ENCODE measurements at places on chromosomes 6 and 20.

- DNase-seq: no peak
These were observed 18.0 kb upstream of the BHLHE23 start for GRCh38 chr20:63024573-63025392.

DNA sequence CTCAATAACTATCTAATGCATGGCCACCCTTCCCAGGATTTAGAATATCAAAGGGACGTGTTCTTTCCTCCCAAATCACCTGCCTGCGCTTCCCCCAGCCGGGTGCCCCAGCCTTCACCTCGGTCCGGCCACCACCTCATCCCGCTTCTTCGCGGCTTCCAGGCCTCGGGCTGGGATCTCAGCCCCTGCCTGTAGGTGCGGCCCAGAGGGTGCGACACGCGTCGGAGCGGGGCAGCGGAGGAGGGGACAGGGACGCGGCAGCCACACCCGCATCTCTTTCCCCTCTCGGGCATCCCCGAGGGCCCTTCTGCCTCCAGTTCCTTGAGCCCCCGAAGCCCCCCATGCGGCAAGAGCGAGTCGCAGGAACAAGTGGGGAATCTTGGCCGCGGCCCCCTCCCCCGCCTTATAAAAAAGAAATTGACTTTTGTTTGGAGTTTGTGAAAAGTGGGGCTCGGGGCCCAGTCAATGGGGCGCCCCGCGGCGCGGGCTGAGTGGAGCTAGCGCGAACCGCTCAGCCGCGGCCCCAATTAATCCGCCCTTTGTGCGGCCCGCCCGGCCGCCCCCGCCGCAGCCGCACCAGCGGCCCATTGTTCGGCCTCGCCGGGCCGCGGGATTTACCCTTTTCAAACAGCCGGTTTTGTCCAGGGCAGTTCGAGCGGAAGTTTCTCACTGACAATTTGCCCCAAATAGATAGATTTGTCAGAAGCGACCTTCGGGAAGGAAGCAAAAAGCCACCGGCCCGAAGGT, 8.4 kb upstream of the NR2E1 start:
- DNase-seq: no peak

GRCh38 chr6:131858765-131859415, 51.1 kb downstream of the ENPP1 start:
- no peak for DNase-seq

DNA sequence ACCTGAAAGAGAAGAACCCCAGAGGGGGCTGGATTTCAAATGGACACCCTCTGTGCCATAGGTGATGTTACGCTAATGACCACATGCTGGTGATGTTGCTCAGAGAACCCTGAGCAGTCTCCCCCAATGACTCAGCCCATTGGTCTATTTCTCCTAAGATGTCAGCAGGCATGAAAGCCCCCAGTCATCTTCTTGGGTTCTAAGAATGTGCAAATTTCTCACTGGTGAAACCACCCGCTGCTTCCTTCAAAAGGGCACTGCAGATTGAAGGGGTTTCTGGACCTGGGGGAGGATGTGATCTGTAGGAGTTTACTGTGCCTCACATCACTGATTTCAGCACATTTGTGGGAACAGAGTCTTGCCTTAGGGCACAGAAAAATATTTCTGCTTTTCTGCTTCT, 298.4 kb upstream of the MOCS1 start:
- no peak for DNase-seq

DNA sequence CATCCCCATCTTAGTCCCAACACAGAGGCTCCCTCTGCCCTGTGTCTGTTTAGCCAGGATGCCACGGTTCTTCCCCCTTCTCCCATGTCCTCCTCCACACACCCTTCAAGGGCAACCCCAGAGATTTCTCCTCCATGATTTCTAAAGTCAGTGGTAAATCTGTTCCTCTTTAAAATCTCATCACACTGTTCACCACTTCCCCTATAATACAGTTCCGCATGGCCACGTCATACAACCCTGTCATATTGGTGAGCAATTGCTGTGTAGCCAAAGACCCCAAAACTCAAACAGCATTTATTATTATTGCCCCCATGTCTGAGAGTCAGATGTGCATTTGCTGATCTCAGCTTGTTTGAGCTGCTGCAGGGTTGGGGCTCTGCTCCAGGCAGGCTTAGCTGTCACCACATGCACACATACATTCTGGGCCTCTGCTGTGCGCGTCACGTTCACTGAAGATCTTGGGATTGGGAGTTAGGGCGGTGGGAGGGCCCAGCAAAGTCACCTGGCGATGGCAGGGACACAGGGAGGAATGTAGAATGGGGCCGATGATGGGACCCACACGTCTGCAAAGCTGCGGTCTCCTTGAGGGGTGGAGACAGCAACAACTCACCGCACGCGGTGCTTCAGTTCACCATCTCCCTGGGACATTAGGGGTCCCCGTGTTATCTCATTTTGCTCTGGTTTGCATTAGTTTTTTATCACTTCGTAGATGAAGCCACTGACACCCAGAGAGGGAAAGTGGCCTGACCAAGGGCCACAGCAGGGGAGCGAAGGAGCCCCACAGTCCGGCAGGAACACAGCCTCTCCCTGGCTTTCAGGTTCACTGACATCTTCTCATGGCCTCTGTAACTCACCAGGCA, 36.9 kb upstream of the CD93 start:
- DNase-seq: no peak

- no peak for DNase-seq
These were observed 34.6 kb downstream of the C6orf52 start for GRCh38 chr6:10659699-10660348.

DNA sequence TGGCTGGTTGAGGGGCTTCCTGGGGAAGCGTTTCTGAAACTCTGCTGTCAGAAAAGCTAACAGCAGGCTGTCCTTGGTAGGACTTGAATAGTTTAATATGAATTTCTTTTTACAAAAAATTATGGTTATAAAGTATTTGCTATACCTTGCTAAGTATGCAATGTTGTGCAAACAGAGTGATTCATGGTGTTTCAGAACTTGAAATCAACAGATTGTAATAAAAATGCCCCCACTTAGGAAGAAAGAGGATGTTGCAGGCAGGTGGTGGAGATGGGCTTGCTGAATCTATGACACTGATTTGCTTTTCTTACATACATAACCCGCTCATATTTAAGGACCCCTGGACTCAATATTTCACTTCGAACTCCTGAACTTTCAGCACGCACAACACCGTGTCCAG, 211.6 kb downstream of the THBS2 start:
- no peak for DNase-seq

- no peak for DNase-seq
These were observed 22.9 kb downstream of the NT5E start for GRCh38 chr6:85472744-85473143.

- DNase-seq: no peak
These were observed 46.6 kb downstream of the ZMYND8 start for GRCh38 chr20:47309806-47310426.

DNA sequence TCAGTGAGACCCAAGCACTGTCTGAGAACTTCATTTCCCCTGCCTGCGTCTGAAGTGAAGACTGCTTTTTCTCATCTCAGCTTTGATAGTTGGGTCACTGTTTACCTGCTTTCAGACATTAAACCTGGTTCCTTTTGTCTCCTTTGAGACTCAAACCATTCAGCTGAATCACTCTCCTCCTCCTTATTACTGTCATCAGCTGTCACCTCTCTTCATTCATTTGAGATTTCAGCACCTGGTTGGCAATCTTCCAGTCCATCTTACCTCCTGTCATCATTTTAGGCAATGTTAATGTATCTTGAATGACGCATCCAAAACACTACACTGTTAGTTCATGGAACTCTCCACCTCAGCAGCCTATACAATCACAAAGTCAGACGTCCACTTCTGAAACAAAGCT, 34.3 kb upstream of the SOX4 start:
- DNase-seq: no peak

DNA sequence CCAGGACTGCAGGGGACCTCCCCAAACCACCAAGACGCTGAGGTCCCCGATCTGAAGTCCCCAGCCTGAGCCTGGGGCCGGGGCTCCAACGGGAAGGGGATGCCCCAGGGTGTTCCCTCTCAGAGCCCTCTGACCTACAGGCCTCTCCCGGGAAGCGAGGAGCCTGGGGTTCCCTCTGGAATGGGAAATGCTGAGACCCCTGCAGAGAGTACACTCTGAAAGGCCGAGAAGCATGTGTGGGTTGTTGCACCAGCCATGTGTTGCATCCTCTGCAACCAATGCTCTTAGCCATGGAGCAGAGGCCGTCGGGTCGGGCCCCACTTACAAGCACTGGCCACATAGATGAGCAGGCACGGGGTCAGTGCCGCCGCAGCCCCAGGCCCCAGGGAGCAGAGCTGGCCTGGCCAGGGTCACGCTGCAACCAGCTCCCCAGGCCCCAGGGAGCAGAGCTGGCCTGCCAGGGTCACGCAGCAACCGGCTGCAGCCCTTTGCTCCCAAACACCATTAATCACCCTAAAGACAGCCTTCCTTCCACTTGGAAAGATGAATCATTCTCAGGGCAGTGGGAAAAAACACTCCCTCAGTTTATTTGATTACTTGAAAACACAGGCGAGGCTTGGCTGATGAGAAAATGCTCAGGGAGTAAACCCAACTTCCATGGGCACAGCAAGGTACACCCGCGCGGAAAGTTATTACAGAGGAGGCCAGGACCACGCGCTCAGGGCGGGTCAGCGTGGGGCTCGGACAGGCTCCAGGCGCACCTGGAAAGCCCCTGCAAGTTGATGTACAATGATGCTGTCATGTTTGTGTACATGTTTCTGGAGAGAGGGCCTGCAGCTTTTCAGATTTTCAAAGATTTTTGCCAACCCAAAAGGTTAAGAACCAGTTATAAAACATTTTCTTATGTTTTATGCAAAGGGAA, 78.0 kb upstream of the AFDN start:
- DNase-seq: no peak

All from hematopoietic multipotent progenitor cell treated with erythropoietin and hydrocortisone succinate and interleukin-3 and kit ligand, for 8 days (in vitro differentiated cells).